Activated T-cell treated with anti-CD3 and anti-CD28 coated beads, Interleukin-2, amount 50 U/mL, for 72 hours (primary cell): ENCODE measurements at places on chromosomes 3 and 15.
A peak's percentile ranks its signal among the peaks of the same experiment; 100 is the strongest.

DNA sequence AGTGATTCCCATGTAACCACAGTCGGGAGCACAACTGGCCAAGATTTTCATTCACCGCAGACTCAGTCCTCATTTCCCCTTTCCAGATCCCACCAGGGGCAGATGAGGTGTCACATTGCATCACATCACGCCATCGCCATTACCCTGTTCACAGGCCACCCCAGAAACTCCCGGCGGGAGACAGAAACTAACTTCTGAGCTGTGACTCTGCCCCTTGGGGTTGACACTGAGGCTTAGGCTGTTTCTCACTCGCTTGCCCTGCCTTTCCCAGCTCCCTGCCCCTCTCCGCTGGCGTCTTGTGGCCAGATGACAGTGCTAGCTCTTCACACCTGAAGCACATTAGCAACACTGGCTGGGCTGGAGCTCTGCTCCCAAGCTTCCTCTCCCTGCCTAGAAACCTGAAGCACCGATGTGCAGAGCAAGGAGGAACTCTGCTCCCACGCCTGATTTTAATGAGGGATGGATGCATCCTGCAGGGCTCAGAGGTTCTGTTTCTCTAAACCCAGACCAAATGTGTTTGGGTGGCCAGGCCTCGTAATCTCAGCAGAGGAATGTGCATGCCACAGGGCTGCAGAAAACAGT lies 88.8 kb upstream of the CTDSPL start:
- no peak for DNase-seq

DNA sequence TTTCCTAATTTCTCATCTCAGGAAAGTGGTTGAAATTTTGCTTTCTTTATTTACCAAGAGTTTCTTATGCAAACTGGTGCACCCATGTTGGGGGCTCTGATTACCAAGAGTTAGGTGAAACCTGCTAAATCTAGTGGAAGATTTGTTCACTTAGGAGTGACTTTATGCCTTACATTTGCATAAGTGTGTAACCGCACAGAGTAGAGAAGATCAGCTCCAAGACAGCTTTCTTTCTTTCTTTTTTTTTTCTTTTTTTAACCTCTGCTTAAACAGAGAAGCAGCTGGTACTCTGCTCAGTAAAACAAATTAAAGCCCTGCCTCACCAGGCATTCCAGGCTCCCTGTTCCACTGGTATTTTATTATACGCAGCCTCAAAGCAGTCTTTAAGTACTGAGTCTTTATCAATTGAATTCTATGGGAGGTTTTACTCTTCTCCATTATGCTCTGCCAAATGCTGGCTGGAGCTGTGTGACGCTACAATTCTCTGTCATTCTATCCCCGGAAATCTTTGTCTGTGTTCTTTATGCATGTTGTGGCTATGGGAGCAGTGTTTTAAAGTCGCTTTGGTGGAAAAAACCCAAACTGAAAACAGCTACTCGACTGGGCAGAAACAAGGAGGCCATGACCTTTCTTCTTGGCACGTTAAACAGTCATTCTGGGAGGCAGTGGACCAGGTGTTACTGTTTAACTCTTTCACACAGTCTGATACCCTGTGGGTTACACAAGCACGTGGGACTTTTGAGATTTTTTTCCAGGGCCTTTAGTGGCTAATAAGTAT lies 55.2 kb upstream of the GBE1 start:
- DNase-seq: no peak

GRCh38 chr15:40763801-40764628 lies at the start of gene GCHFR:
Gene GCHFR, plus strand, starts transcription at chr15:40764068. Its CDS starts 113 bp downstream, at chr15:40764181.
- DNase-seq: peak; percentile 84

DNA sequence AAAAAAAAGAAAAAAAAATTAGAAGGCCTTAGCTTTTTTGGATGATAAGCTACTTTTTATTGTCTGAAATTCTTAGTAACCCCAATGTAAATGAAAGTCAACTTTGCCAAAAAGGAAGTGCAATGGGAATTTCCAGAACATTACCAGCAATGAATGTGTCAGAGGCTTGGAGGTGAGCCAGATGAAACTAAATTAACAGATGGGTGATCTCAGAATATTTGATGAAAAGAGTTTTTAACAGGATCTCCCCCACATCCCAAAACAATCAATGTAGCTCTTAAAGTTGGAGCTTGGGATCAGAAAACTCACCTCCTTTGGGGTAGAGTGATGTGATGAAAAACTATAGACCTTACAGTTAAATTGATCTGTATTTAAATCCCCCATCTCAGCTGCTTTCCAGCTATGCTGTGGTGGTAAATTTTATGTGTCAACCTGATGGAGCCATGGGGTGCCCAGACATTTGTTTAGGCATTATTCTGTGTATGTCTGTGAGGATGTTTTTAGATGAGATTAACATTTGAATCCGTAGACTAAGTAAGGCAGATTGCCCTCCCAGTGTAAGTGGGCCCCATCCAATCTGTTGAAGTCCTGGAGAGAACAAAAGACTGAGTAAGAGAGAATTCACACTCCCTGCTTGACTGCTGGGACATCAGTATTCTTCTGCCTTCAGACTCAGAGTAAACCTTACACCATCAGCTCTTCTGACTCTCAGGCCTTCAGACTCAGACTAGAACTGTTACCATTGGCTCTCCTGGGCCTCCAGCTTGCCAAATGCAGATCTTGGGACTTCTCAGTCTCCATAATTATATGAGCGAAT lies 84.3 kb upstream of the TNFSF10 start:
- DNase-seq: no peak

DNA sequence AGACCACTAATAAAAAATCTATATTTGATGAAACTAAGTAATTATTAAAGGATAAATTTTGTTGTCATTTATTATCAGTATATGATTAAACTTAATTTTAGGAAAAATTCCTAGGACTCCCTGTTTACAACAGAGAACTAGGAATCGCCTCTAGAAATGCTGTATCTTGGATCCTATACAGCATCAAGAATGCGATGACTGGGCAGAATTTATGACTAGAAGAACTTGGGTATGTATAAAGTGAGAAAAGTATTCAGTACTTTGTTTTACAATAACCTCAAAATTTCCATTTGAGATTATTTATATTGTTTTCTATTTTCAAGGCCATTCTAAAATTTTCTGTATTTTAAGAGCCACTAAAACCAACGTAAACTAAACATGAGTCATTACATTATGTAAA lies 82.3 kb upstream of the AGTR1 start:
- DNase-seq: no peak
